ENCODE measurements at places on chromosomes 6 and 20.
A peak's percentile ranks its signal among the peaks of the same experiment; 100 is the strongest.

- peak; percentile 88 for DNase-seq
These were observed 159.7 kb upstream of the RPS6KA2 start for GRCh38 chr6:166786704-166787293.

- peak; percentile 27 for DNase-seq
These were observed 2.5 kb downstream of the RRAGD start for GRCh38 chr6:89409461-89410035.

DNA sequence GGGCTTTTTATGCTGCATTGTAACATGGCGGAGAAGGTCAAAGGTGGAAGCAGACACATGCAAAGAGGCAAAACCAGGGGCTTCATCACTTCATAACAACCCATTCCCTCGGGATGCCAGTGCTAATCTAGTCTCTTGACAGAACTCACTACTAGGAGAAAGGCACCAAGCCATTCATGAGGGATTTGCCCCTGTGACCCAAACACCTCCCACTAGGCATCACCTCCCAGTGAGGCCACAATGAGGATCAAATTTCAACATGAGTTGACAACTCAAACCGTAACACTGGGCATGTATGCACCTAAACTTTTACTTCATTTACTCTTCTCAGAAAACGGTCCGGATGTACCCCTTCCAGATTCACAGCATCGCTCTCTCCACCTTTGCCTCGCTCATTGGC, 61.9 kb downstream of the CDS2 start:
- DNase-seq: no peak

DNA sequence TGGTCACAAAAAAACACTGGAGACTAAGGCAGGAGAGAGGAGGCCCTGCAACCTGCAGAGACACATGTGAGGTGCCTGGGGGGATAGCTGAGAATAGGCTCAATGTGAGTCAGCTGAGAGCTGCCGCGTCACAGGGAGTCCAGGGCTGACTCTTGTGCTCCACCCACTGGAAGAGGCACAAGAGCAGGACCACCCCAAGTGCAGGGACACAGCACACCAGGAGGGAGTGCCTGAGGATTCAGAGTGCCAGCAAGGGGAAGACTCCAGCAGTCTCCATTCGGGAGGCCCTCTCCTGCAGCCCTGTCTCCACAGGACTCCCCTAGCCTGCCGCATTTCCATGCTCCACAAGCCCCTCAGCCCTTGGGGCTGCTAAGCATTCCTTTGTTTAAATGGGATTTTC, 105.5 kb downstream of the HUS1B start:
- peak; percentile 10 for DNase-seq

DNA sequence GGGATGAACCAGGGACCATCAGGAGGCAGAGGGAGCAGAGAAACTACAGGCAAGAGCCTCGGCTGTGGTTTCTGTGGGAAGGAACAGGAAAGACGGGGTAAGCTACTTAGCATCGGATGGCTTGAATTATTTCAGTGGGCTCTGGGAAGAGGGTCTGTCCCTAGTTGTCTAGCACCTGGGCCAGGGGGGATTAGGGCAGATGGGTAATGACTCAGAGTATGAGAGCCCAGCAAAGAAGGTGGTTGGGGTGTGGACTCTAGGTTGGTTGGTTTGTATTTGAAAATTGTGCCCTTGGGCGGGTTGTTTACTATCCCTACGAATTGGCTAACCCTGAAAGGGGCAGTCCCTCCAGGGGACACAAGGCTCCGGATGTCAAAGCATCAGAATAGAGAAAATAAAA, 148.5 kb upstream of the TAB2 start:
- no peak for DNase-seq

DNA sequence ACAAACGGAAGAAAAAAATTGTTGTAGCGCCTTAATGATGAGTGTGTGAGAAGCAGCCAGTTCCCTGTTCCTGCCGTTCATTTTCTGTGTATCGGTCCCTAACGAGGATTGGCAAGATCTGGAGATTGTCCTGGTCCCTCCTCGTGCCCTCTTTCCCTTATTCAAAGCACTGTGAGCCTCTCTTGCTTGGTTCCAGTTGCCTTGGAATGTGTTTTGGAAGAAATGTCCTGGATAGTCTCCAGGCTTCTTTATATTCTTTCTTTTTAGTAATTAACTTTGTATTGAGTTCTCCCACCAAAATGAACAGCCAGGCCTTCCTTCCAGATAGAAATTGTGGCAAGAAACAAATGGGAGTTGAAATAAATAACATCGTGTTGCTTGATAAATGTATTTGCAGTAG, 348.3 kb downstream of the CDH26 start:
- no peak for DNase-seq

DNA sequence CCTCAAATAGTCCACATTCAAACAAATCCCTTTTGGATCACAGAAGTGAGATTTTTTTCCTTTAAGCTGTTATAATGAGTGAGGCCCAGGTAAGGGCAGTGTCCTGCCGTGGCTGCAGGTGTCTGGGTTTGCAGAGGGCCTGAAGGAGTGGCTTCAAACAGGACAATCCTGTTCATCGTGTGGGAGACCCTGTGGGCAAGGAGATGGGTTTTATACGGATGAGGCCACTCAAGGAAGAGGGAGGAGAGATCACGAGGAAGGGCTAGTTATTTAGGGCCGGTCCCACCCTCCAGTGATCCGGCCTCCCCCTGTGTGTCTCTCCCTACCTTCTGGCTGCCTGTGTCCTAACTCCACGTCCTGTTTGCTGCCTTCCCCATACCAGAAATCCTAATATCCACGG, 33.8 kb downstream of the PPP1R14C start:
- no peak for DNase-seq

- no peak for DNase-seq
These were observed 15.7 kb downstream of the FOXQ1 start for GRCh38 chr6:1327630-1328029.

DNA sequence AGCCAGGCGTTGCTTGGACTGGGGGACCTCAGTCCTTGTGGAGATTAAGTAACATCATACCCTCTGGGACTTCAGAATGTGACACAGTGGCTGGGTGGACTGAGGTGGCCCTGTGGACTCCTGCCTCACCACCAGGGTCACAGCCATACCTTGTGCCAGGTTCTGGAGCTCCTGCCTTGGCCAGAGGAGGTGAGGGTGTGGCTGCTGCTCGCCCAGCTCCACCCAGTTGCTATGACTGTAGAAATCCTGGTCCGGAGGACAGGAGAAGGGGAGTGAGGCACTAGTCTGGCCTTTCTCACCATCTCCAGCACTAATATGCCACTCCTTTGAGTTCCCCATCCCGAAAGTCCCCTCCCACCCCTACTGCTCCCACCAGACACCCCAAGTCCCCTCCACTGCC, 1.9 kb downstream of the VWA7 start:
- DNase-seq: no peak

- no peak for DNase-seq
These were observed 15.8 kb downstream of the NPEPL1 start for GRCh38 chr20:58708246-58708931.

DNA sequence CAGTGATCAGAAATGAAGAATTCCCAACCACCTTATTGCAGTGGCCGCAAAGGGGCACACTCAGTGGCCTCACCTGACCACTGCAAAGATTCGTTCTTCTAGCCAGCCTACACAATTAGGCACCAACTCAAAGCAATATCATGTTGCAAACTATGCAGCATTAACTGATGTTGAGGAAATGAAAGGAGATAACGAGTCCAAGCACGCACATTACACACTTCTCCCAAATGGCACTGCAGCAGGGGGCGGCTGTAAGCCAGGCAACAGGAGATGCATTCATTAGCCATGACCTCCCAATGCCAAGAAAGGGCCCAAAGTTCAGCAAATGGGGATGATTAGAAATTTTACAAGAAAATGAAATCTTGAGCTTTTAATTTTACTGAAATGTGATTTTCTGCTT, 39.3 kb downstream of the ATXN1 start:
- DNase-seq: no peak
